ENCODE measurements at places on chromosomes 3 and 15. TPM values are rescaled to one million over a fixed set of nuclear protein-coding genes. Genes with fewer than 3 reads are reported as not detected.

- DNase-seq = peak; percentile 99
These were observed 37.9 kb downstream of the LIPC start for GRCh38 chr15:58469432-58470353.

- no peak for DNase-seq
These were observed 302.2 kb upstream of the CTDSPL start for GRCh38 chr3:37559461-37559860.

GRCh38 chr15:75200765-75201615 lies 692 bp upstream of the C15orf39 start:
- peak; percentile 26 for DNase-seq

SLC9C1 gene
- total RNA-seq = not detected

DNA sequence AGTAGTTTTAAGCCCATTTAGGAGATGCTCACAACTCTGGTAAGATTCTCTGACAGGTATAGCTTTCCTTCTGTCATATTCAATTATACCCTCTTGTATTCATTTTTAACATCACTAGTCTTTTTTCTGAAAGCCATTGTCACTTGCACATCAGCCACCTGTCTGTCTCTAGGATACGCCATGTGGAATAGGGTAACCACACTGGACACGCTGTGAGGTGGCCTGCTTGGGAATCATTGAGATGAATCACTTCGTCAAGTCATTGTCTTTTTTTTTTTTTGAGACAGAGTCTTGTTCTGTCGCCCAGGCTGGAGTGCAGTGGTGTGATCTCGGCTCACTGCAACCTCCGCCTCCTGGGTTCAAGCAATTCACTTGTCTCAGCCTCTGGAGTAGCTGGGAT lies 7.4 kb downstream of the TM6SF1 start:
- no peak for DNase-seq

GRCh38 chr3:187919544-187919943 lies 174.3 kb upstream of the BCL6 start:
- no peak for DNase-seq

DGKG gene
- total RNA-seq = 16.4 TPM

PDE12 gene
- 5.9 TPM for total RNA-seq

STRC gene
- not detected for total RNA-seq

DNA sequence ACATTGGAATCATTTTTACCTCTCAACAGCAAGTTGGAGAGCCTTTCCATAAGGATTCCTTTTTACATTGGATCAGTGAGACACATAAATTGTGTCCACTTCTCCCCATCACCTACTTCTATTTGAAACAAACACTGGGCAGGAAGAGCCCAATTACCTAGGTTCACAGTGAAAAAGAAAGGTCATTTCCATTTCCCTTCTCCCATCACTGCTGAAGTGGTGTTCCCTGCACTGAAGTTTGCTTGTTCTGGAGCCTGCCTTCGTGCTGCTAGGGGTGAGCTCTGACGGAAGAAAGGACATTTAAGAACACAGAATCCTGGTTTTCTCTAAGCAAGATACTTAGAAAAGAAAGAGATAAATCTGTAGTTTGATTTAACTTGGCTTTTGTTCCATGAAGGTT lies 123.8 kb upstream of the ZBTB20 start:
- no peak for DNase-seq

DNA sequence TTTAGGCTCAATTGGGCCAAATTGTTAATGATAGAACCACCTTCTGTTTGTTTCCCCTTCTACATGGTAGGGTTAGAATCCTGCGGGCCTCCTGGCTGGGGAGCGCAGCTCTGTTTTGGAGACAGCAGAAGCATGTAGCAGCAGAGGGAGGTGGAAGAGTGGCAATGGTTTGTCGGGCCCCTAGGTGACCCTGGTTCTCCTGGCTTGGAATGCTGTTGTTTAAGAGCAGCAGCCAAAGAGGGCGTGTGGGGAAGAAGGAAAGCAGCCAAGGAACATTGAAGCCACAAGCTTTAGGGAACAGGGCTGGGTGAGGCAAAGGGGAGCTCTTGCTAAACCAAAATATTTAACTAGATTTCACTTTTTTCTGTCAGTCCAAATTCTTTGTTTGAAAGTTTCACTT lies 213.7 kb upstream of the NR2E3 start:
- no peak for DNase-seq

DNA sequence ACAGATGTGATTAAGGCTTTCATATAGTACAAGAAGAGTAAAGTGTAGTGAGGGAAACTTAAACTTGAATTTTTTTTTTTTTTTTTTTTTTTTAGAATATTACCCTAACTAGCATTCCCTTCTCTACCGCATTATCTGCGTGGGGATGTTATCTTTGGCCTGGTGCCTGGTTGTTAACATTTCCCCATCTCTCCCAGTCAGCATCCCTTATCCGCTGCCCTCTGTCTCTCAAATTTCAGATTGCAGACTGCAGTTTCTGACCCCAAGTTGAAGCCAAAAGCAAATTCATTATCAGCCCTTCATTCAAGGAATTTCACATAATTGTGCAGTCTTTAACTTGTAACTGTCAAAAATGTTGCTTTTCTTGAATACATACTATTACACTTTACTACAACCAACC lies 353.0 kb downstream of the PLOD2 start:
- DNase-seq = peak; percentile 33

DNA sequence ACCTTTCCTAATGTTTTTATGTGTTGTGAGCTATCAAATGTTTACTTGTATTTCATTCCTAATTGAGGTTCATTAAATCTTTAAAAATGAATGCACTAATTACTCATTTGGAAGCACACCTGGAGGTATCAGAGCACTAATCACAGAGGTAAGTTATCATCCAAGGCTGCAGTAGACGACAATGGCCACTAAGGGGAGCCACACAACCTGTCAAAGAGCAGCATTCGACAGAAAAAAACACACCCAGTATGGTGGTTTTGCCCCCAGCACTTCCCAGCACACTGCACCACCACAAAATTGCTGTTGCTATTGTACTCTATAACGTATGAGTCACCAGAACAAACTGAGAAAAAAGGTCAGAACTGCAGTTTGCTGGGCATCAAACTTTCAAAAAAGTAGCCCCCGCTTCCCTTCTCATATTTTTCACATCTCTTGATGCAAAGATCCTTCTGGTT lies 205.9 kb upstream of the IGF1R start:
- DNase-seq = peak; percentile 78

- no peak for DNase-seq
These were observed 116.7 kb downstream of the RASA2 start for GRCh38 chr3:141603473-141604035.

DNA sequence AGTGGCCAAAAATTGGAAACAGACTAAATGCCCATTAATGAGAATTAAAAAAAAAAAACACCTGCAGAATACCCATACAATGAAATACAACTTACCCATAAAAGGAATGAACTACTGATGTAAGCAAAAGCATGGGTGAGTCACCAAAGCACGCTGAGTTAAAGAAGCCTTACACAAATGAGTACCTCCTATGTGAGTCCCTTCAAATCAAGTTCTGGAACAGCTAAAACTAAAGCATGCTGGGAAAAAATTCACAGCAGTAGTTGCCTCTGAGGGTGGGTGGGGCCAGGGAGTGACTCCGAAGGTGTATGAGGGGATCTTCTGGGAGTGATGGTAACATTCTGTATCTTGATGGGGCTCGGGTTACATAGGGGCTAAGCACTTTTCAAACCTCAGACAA lies 11.4 kb downstream of the MYO5C start:
- peak; percentile 36 for DNase-seq

DNA sequence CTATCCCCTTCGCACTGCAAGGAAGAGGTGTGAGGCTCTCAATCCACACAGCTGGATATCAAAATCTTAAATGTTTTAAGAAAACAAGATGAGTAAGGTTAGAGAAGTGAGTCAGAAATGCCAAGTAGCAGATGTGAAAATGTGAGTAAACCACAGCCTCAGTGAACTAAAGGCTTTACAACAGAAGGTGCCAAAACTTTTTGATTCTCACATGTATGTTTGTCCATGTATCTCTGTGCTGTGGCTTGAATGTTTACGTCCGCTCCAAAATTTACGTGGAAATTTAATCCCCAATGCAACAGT lies 126.8 kb upstream of the PFN2 start:
- DNase-seq = no peak

GRCh38 chr3:181948286-181948685 lies 236.6 kb downstream of the SOX2 start:
- no peak for DNase-seq

- DNase-seq = peak; percentile 98
These were observed 43.6 kb upstream of the CTSH start for GRCh38 chr15:78988361-78988911.

DNA sequence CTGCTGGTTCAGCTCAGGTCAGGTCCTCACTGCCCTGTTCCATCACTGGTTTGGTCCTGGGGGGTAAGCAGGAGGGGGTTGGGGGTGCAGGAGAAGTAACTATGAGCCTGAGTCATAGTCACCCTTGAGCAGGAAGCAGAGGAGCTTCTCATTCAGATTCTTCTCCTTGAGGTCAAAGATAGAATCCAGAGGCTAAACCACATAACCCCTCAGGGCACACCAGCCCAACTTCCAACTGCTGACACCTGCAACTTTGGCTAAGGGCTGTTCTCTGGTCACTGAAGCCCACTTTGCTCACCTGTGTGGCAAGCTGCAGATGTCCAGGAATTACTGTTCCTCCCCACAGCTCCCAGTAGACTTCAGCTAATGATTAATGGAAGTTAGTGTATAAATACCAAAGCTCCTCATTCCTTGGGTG lies 48.8 kb upstream of the LRRFIP2 start:
- peak; percentile 69 for DNase-seq

- DNase-seq = no peak
These were observed 83.1 kb upstream of the STAC start for GRCh38 chr3:36297195-36297594.

GMPS gene
- total RNA-seq = 29.9 TPM

DNA sequence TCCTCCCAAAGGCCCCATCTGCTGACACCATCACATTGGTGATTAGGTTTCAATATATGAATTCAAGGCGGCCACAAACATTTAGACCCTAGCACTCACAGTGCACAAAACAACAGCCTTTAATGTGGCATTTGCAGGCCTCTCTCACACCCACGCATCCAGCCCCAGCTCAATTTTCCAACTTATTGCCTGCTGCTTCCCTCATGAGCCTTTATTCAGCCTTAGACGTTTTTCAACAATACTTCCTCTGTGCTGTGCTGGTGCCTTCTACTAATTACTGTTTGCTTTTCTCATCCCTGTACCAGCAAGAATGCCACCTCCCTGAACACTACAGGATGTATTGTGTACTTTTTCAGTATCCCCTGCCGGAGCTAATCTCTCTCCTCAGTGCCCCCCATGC lies 334.6 kb downstream of the GABRB3 start:
- DNase-seq = no peak

GRCh38 chr3:47443611-47443995 lies 32.1 kb downstream of the SCAP start:
- no peak for DNase-seq

GRCh38 chr3:12395349-12396012 lies 88.8 kb upstream of the TSEN2 start:
- no peak for DNase-seq

DNA sequence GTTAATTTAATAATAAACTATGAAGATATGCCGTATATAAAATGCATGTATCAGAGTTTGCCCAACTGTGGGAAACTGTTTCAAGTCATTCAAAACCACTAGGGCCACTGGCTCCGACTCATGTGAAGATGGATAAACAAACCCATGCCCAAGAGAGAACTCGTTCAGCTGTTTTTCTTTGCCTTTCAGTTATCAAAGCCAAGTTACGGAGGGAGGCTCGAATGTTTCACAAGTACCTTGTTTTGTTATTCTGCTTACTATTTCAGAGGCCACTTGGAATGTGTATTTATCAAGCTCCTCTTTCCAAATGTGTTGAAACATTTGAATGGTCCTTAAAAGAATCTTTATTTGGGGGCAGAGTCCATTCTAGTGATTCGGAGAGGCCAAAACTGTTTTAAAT lies 82.1 kb downstream of the DUT start:
- DNase-seq = no peak

DNA sequence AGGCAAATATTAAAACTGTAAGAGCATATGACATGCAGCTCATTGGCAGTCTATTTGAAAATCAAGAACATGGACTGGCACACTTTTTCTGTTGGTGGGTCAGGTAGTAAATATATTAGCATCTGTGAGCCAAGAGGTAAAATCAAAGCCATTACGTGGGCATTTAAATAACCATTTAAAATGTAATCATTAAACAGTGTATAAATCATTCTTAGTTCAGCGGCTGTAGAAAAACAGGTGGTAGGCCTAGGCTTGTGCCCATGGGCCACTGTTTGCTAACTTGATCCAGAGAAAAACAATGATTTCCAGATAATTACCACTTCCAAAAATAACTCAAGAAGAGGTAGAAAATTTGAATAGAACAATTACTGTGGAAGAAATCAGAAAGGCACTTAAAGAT lies 105.1 kb downstream of the CHST2 start:
- DNase-seq = no peak

DNA sequence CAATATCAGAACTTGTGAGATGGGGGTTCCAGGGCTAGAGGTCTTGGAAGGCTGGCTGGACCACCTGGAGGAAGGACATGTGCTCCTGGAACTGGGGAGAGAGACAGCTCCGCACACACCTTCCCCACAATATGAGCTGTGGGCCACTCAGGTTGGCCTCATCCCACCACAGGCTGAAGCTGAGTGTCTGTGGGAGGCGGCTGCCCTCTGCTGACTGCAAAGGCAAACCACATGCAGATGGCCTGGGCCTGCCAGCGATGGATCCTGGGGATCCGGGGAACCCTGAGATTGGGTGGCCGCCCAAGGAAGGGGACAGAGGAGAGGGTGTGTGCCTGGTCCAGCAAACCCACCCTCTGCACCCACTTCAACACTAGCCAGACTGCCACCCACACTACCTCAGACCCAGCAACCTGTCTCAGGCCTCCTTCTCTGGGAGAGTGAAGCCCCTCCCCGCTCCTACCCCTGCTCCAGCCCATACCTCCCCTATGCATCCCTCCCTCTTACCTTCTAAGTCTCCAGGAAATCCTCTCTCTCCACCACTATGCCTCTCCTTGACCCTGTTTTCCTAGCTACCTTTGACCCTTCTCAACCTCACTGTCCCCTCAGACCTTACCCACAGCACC lies 44.8 kb downstream of the CYP11A1 start:
- peak; percentile 41 for DNase-seq

GRCh38 chr15:91833056-91833455 lies 20.5 kb upstream of the SLCO3A1 start:
- DNase-seq = no peak

GRCh38 chr3:36192901-36193300 lies 187.4 kb upstream of the STAC start:
- DNase-seq = no peak

- no peak for DNase-seq
These were observed 36.5 kb downstream of the KLF15 start for GRCh38 chr3:126320517-126321293.

NR1I2 gene
- not detected for total RNA-seq

- DNase-seq = no peak
These were observed 5.6 kb downstream of the ITPKA start for GRCh38 chr15:41499109-41499851.

Measured in Caki2 (cell line).